ENCODE measurements at places on chromosomes 1 and 21. TPM values are rescaled to one million over a fixed set of nuclear protein-coding genes. Genes with fewer than 3 reads are reported as not detected.
A peak's percentile ranks its signal among the peaks of the same experiment; 100 is the strongest.

The RIMKLA gene
- 10.6 TPM for total RNA-seq

The WDTC1 gene
- 17.2 TPM for total RNA-seq

DNA sequence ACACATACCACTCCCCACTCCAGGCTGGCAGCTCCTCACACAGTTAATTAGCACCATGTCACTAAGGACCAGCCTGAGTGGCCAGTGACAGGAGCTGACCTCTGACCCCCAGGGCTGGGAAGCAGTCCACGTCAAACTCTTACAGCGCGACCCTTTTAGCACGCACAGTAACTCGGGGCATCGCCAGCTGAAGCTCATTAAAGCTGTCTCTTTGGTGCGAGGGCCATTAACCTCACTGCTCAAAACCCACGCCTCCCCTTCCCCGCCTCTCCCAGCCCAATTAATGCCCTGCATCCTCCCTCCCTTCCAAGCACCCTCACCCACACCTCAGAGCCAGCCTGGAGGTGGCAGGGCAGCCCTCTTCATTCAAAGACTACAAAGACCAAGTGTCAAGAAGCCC lies 31.7 kb downstream of the DMAP1 start:
- no peak overlapping the region for H3K27ac ChIP-seq
- H3K4me1 ChIP-seq = no peaks in the 10 kb centered on the region
- H3K4me3 ChIP-seq = no peak overlapping the region
- no peaks in the 10 kb centered on the region for H3K27me3 ChIP-seq
- H3K36me3 ChIP-seq = no peaks in the 10 kb centered on the region

DNA sequence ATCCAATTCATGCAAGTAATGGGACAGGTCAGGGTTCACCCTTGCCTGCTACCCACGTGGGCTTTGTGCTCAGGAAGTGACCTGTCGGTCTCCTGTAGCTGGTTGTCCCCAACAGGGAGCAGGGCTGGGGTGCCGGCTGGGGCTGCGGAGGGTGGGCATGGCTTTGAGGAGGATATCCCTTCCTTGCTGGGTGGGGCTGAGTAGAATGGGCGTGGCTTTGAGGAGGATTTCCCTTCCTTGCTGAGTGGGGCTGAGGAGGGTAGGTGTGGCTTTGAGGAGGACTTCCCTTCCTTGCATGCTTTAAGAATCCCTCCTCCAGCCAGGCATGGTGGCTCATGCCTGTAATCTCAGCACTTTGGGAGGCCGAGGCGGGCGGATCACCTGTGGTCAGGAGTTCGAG lies 151.3 kb downstream of the CLIC6 start:
- no peak overlapping the region for H3K4me3 ChIP-seq
- H3K36me3 ChIP-seq = no peaks in the 10 kb centered on the region
- no peaks in the 10 kb centered on the region for H3K4me1 ChIP-seq
- no peaks in the 10 kb centered on the region for H3K27me3 ChIP-seq

The SMPDL3B gene
- total RNA-seq = 11.3 TPM

- H3K27ac ChIP-seq = no peak overlapping the region
- no peak overlapping the region for H3K4me3 ChIP-seq
- DNase-seq = no peak
- H3K36me3 ChIP-seq = no peaks in the 10 kb centered on the region
- H3K4me1 ChIP-seq = no peaks in the 10 kb centered on the region
- H3K27me3 ChIP-seq = no peaks in the 10 kb centered on the region
These were observed 860 bp upstream of the SHCBP1L start for GRCh38 chr1:182953826-182954225.

- no peak overlapping the region for H3K4me3 ChIP-seq
- no peak for DNase-seq
- H3K27ac ChIP-seq = peak overlapping the region; percentile 86
- H3K36me3 ChIP-seq = no peaks in the 10 kb centered on the region
These were observed 1.3 kb upstream of the CHI3L1 start for GRCh38 chr1:203187689-203188264.

DNA sequence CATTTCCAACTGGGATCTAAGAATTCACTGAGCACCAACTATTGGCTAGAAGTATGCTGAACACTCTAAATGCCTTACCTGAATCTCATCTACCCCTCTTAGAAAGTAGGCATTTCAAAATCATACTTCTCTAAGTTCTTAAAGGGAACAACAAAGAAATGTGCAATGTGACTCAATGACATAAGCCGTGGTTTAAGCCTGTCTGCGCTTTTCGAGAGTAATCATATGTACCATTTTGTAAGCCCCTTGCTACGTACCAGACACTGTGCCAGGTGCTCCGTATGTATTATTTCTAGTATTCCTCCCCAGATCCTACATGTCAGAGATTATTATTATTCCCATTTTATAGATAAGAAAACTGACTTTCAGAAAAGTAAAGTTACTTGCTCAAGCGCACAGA lies 454.2 kb downstream of the SETD4 start:
- H3K27me3 ChIP-seq = no peaks in the 10 kb centered on the region
- no peak overlapping the region for H3K4me3 ChIP-seq
- H3K4me1 ChIP-seq = no peaks in the 10 kb centered on the region
- no peak overlapping the region for H3K27ac ChIP-seq
- no peak for DNase-seq
- no peaks in the 10 kb centered on the region for H3K36me3 ChIP-seq

GRCh38 chr1:247359559-247359958 lies 27.9 kb upstream of the ZNF496 start:
- no peak overlapping the region for H3K27ac ChIP-seq
- H3K4me3 ChIP-seq = no peak overlapping the region
- H3K27me3 ChIP-seq = no peaks in the 10 kb centered on the region
- peaks cover 6% of the 10 kb centered on the region for H3K4me1 ChIP-seq
- no peak for DNase-seq

DNA sequence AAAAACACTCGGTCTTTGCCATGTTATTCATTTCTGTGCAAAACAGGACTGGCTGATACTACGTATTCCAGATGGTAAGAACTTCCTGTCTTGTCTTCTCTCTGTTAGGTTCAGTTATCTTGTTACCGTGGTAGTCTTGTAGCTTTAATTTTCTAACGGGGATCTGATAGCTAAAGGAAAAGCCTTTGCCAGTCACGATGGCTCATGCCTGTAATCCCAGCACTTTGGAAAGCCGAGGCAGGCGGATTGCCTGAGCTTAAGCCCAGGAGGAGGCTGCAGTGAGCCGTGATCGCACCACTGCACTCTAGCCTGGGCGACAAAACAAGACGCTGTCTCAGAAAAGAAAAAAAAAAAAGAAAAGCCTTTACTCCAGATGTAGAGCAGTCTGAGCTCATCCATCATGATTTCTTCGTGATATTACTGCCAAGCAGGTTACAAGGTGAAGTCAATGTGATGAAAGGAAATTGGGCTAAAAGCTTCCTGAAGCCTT lies 11.1 kb upstream of the MSTO1 start:
- H3K4me1 ChIP-seq = peaks cover 10% of the 10 kb centered on the region
- DNase-seq = no peak
- H3K27me3 ChIP-seq = no peaks in the 10 kb centered on the region
- H3K4me3 ChIP-seq = no peak overlapping the region

- H3K4me3 ChIP-seq = peak overlapping the region; percentile 94
- no peaks in the 10 kb centered on the region for H3K36me3 ChIP-seq
- H3K27me3 ChIP-seq = no peaks in the 10 kb centered on the region
These were observed 1.7 kb upstream of the NADK start for GRCh38 chr1:1779691-1780597.

- no peak for DNase-seq
- H3K36me3 ChIP-seq = peaks cover 3% of the 10 kb centered on the region
- H3K4me3 ChIP-seq = no peak overlapping the region
- H3K27me3 ChIP-seq = no peaks in the 10 kb centered on the region
- no peak overlapping the region for H3K27ac ChIP-seq
These were observed 49.3 kb downstream of the CD34 start for GRCh38 chr1:207861442-207862177.

The NPHP4 gene
- 12.3 TPM for total RNA-seq

- no peak overlapping the region for H3K27ac ChIP-seq
- H3K4me3 ChIP-seq = no peak overlapping the region
- no peaks in the 10 kb centered on the region for H3K27me3 ChIP-seq
- no peaks in the 10 kb centered on the region for H3K4me1 ChIP-seq
- no peak for DNase-seq
- H3K36me3 ChIP-seq = no peaks in the 10 kb centered on the region
These were observed 21.2 kb downstream of the SESN2 start for GRCh38 chr1:28280501-28280900.

DNA sequence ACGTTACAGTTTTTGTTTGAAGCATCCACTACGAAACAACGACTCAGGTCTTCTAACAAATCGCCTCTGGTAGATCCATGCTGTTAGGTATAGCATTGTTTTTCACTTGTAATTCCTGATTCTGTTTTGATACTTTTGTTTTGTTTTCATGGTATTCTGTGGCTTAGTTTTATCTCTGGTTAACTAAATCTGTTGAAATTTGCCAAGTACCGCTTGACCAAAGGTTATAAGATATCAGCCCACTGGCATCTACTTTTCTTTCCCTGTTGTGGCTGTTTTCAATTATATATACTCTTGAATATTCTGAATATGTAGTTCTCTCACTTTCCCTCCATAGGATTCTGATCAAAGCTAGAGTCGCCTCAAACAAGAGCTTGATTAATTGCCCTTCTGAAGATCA lies 274.8 kb upstream of the C1orf105 start:
- no peak overlapping the region for H3K4me3 ChIP-seq
- no peak overlapping the region for H3K27ac ChIP-seq
- H3K27me3 ChIP-seq = no peaks in the 10 kb centered on the region
- DNase-seq = no peak
- H3K36me3 ChIP-seq = no peaks in the 10 kb centered on the region
- H3K4me1 ChIP-seq = peaks cover 16% of the 10 kb centered on the region

DNA sequence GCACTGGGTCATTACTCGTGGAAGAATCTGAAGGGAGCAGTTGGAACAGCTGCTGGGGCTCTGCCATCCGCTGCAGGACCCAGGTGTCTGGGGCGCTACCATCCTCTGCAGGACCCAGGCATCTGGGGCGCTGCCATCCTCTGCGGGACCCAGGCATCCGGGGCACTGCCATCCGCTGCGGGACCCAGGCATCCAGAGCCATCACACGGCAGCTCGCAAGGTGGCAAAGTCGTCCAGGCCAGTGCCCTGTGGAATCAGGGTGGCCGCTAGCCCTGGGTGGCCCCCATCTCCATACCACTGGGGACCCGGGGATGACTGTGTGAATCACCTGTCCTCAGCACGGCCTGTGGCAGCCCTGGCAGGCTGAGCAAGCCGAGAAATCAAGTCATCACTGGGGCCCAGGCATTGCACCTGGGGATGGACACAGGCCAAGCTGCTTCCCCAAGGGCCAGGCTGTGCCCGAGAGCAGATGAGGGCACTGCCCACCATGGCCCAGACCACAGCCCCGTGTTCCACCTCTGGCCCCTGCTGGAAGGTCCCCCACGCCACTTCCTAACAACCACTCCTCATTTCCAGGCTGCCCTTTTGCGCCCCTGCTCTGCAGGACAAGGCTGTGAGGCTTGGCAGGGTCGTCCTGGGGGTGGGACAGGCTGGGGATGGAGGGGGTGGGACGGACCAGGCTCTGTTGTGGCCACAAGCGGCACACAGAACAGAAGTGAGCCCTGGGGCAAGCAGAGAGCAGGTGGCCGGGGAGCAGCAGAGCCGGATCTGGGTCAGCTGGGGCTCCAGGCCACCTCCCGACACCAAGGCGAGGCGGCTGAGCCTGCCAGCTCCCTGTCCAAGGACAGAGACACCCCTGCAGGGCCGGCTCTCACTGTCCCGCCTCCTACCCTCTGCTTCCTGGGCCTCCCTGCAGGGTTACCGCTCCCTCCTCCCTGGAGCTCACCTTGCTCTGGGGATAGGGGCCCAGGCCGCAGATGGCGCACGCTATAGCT lies 12.7 kb downstream of the GABRD start:
- H3K36me3 ChIP-seq = no peaks in the 10 kb centered on the region
- no peaks in the 10 kb centered on the region for H3K27me3 ChIP-seq
- no peaks in the 10 kb centered on the region for H3K4me1 ChIP-seq

DNA sequence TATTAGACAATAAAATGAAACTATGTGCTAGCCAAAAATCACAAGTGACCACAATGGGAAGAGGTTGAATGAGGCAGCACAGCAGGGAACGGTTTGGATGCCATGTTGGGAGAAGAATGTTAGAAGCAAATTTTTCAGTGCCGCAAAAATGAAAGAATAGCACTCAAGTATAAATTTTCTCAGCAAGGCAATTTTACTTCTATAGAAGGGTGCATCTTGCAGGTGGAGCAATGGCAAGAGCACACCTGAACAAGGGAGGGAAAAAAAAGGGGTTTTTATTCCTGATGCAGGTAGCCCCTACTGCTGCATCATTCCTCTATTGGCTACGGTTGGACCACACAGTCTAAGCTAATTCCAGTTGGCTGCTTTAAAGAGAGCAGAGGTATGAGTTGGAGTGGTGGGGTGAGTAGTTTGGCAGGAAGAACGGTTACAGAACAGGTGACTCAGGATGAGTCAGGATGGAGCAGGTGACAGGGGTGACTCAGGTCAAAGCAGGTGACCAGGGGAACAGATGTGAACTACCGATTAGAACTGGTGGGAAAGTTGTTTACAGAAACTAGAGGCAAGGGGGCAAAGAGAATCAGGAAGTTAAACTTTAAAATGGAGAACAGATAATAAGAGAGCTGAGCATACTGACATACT lies 301.1 kb upstream of the NRIP1 start:
- H3K36me3 ChIP-seq = no peaks in the 10 kb centered on the region
- no peak overlapping the region for H3K4me3 ChIP-seq
- no peak for DNase-seq
- H3K4me1 ChIP-seq = no peaks in the 10 kb centered on the region

- H3K27ac ChIP-seq = no peak overlapping the region
- no peak for DNase-seq
- H3K36me3 ChIP-seq = no peaks in the 10 kb centered on the region
- H3K27me3 ChIP-seq = no peaks in the 10 kb centered on the region
These were observed 23.2 kb downstream of the AVPR1B start for GRCh38 chr1:206094024-206094423.

The LHX8 gene
- not detected for total RNA-seq

DNA sequence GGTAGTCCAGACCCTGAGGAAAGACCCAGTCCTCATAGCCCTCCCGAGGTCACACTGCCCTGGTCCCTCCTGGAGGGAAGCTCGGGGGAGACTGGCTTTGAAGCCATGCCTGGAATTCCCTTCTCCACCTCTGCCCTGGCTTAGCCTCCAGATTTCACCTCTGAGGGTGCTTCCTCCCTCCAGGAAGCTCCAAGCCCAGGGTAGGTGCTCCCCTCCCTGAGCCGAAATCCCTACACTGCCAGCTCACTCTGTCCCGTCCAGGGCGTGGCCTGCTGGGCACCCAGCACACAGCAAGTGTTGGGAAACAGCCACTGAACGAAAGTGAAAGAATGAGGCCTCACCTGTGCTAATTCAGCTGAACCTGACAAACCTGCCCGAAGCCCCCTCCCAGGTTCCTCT lies 6.0 kb upstream of the TNFRSF25 start:
- peak; percentile 73 for DNase-seq
- H3K4me1 ChIP-seq = peaks cover 35% of the 10 kb centered on the region
- H3K27ac ChIP-seq = peak overlapping the region; percentile 91
- peak overlapping the region; percentile 53 for H3K4me3 ChIP-seq

GRCh38 chr1:66692681-66693080 lies 59.6 kb upstream of the DYNLT5 start:
- H3K4me3 ChIP-seq = no peak overlapping the region
- no peak overlapping the region for H3K27ac ChIP-seq
- H3K4me1 ChIP-seq = no peaks in the 10 kb centered on the region
- H3K27me3 ChIP-seq = no peaks in the 10 kb centered on the region

The PCP4 gene
- total RNA-seq = 4.0 TPM

The EFNA1 gene
- 42.5 TPM for total RNA-seq

- no peaks in the 10 kb centered on the region for H3K27me3 ChIP-seq
- peak; percentile 46 for DNase-seq
- H3K4me3 ChIP-seq = no peak overlapping the region
- peaks cover 41% of the 10 kb centered on the region for H3K4me1 ChIP-seq
These were observed 36.2 kb upstream of the EFCAB14 start for GRCh38 chr1:46755121-46755520.
